ENCODE measurements at places on chromosomes 16 and 17. TPM values are rescaled to one million over a fixed set of nuclear protein-coding genes. Genes with fewer than 3 reads are reported as not detected.

Gene USP7
- 35.7 TPM for total RNA-seq

Gene MFSD11
- 37.3 TPM for total RNA-seq

Gene TNP2
- not detected for total RNA-seq

Gene MIF4GD
- 10.7 TPM for total RNA-seq

Gene MATCAP1
- 11.3 TPM for total RNA-seq

GRCh38 chr16:50778284-50779163 lies 36.6 kb downstream of the CYLD start:
- DNase-seq: no peak

- DNase-seq: no peak
Measured at GRCh38 chr17:68422821-68423220, 34.5 kb downstream of the WIPI1 start.

- no peak for DNase-seq
Measured at GRCh38 chr16:11835891-11836649, 15.3 kb downstream of the RSL1D1 start.

DNA sequence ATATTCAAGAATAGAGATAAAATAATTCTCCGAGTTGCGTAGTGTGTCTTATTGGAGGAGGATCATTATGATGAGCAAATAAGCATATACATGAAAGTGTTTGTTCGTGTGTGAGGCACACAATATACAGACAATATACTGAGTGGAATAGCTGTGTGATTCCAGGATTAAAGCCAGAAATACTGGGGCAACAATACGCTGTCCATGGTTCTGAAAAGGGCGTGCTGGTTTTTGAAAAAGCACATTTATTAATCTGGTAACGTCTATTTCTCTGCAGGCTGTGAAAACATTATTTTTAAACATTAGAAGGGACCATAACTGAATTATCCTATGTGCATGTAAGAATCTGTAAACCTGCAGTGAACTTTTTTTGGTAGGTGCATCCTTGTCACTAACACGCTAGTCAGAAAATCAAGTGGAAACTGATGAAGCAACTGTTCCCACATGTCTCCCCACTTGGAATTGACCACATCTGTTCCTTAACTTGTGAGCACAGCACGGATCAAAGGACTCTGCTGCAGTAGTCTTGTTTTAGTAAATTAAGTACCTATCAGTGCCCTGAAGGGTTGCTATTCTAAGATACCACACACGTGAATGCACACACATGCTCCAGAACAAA lies 346.0 kb downstream of the GRIN2A start:
- DNase-seq: no peak

GRCh38 chr16:85173146-85173980 lies 61.1 kb upstream of the CIBAR2 start:
- DNase-seq: peak; percentile 22

DNA sequence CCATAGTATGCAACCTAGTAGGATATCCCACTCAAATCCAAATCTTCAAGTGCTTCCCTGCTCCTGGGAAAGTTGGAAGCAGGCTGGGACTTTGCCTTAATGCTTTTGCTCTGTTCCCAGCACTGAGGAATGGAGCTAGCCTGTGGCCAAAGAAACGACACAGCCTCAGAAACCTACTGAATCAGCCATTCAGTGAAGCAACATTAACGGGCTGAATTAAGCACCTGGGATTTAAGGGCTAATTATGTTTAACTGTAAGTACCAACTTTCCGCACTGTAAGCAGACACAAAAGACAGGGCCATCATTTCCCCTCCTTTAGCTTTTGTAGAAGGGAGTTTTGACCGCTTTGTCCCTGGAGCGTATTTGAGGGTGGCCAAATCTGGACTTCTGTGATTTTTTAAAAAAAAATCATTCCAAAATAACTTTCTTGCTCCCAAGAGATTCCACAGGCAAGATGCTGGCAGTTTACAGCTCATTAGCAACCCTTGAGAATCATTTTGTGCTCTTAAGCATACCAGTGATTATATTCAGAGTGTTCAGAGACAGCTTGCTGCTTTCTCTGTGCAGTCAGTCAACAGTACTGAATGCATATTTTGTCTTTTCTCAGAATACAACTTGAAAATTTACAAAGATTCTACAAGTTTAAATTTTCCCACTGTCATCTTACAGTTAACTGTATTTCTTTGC lies 17.6 kb upstream of the NOL11 start:
- no peak for DNase-seq

GRCh38 chr17:4806777-4807604 lies at the start of gene PLD2:
Gene PLD2 (plus strand): TSS chr17:4807152. CDS start chr17:4807773, 621 bp downstream.
- DNase-seq: peak; percentile 22

Data from SJSA1 (cell line).